GM23338 (cell line): ENCODE measurements at places on chromosomes 1 and 21.

DNA sequence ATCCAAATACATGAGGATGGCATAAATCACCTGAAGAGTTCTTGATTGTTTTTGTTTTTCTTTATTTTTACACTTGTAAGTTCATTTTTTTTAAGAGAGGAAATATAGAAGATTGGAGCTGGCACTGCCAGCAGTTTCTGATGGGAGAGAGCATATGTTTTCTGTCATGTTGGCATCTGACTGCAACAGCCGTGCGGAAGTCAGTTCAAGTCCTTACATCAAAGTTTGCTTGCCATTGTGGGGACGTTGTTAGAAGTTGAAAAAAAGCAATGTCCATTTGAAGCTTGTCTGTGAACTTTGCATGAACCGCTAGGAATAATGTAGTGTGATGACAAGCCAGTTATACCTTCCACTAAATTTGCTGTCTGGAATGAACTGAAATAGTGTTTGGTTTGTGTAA, 126.5 kb upstream of the USH2A start:
- H3K27me3 ChIP-seq: no peaks in the 10 kb centered on the region
- H3K27ac ChIP-seq: no peak overlapping the region
- no peak for DNase-seq
- H3K36me3 ChIP-seq: no peaks in the 10 kb centered on the region
- H3K4me1 ChIP-seq: no peaks in the 10 kb centered on the region

- no peaks in the 10 kb centered on the region for H3K27me3 ChIP-seq
- H3K36me3 ChIP-seq: no peaks in the 10 kb centered on the region; the same call in 1 of the 2 replicates
- no peaks in the 10 kb centered on the region for H3K4me1 ChIP-seq
- DNase-seq: no peak
These were observed 17.5 kb downstream of the ASAP3 start for GRCh38 chr1:23466423-23466989.

GRCh38 chr1:61842863-61843514, 100.7 kb downstream of the PATJ start:
- H3K27ac ChIP-seq: no peak overlapping the region
- no peaks in the 10 kb centered on the region for H3K36me3 ChIP-seq
- peaks cover 11% of the 10 kb centered on the region for H3K4me1 ChIP-seq
- H3K4me3 ChIP-seq: no peak overlapping the region

DNA sequence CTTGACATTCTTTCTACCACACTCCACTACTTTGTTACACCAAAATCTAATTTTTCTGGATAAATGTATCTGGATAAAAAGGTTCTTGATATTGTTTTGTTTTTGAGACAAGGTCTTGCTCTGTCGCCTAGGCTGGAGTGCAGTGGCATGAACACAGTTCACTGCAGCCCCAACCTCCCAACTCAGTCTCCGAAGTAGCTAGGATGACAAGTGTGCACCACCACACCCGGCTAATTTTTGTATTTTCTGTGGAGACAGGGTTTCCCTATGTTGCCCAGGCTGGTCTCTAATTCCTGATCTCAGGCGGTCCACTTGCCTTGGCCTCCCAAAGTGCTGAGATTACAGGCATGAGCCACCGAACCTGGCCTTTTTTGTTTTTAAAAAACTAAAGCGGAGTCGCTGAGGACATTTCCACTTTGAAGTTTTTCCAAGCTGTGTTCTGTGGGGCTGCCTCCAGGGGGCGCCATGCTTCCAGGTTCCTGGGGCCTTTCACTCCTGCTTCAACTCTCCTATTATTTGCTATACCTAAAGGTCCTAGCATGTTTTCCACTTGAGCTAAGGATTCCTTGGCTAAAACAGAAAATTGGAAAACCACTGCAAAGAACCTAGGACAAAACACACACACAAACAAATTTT, 14.1 kb upstream of the NCMAP start:
- peak; percentile 55 for DNase-seq
- H3K27me3 ChIP-seq: no peaks in the 10 kb centered on the region
- no peak overlapping the region for H3K27ac ChIP-seq
- H3K4me3 ChIP-seq: no peak overlapping the region
- peaks cover 9% of the 10 kb centered on the region for H3K4me1 ChIP-seq
- no peaks in the 10 kb centered on the region for H3K36me3 ChIP-seq

DNA sequence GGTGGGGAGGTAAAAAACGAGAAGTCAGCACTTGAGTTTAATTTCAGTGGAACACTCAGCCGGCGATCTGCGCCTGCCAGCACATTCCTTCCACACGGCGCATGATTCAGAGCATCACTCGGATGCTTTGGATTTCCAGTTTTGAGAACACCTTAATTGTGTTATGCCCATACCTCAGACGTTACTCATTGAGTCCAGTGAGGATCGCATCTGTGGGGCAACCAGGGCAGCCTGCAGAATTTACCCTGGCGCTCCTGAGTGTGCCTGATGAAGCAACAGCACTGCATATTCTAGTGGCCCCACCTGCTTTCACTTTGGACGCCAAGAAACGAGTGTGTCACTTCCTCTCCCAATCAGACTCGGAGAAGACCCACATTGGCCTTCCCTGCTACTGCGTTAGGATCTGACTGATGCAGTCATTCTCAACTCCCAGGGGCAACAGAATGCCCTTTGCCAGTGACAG, 19.9 kb downstream of the FAM89A start:
- peak; percentile 11 for DNase-seq
- no peaks in the 10 kb centered on the region for H3K36me3 ChIP-seq
- no peak overlapping the region for H3K27ac ChIP-seq
- H3K27me3 ChIP-seq: peaks cover 20% of the 10 kb centered on the region; the same call in 1 of the 2 replicates
- H3K4me1 ChIP-seq: peaks cover 17% of the 10 kb centered on the region

DNA sequence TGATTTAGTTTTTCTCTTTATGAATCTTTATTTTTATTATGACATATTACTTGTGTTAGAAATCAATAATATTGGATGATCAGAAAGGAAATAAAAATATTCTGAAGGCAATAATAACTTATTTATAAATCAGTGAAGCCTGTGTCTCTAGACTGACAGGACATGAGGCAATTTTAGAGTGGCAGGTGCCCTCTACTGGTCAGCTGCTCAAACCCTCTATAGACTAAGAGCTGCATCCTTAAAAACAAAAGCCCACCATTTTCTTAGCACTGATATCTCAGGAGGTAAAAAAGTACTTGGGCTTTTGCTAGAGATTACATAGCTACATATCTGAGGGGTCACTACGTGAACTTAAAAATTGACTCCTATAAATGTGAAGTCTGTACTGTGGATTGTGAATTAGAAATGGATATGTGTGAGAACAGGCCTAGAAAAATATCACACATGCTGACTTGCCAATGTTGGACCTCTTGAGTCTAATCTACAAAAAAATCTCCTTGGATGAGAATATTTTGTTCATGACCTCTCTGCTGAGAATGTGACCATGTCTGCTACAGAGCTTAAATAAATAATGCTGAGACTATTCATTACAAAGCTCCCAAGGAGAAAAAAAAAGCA, 597.9 kb upstream of the ADAMTS5 start:
- no peak overlapping the region for H3K27ac ChIP-seq
- no peaks in the 10 kb centered on the region for H3K4me1 ChIP-seq
- H3K4me3 ChIP-seq: no peak overlapping the region
- no peaks in the 10 kb centered on the region for H3K36me3 ChIP-seq
